ENCODE measurements at places on chromosomes 6 and 20. TPM values are rescaled to one million over a fixed set of nuclear protein-coding genes. Genes with fewer than 3 reads are reported as not detected.

Gene ZNF343
- total RNA-seq: 17.5 TPM

Gene ZNF217
- 49.3 TPM for total RNA-seq

DNA sequence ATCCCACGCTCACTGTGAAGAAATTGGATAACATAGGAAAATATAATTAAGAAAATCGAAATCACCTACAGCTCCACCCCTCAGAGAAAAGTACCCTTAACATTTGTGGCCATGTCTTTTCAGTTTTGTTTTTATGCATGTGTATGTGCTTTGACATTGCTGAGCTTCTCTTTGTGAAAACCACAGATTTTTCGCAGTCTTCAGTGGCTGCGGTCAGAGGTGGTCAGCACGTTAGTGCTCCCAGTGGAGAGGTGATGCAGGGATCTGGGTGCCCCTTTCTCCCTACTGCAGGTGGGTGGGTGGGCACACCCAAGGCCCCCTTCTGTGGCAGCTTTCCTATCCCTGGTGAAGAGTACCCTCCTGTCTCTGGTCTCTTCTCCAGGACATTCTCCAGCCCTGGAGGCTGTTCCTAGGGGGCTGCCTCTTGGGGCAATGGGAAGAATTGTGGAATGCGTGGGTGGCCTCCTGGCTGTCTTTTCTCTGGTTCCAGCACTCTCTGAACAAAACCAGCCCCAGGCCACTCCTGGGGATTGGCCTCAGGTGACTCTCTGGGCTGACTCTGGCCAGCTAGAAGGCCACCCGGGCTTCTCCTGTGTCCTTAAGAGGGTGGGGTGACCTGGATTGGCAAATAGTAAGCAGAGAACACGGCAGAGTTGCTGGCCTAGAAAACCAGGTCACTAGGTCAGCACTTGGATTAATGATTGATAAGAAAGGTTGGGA lies 49.8 kb upstream of the FANCE start:
- DNase-seq: no peak

DNA sequence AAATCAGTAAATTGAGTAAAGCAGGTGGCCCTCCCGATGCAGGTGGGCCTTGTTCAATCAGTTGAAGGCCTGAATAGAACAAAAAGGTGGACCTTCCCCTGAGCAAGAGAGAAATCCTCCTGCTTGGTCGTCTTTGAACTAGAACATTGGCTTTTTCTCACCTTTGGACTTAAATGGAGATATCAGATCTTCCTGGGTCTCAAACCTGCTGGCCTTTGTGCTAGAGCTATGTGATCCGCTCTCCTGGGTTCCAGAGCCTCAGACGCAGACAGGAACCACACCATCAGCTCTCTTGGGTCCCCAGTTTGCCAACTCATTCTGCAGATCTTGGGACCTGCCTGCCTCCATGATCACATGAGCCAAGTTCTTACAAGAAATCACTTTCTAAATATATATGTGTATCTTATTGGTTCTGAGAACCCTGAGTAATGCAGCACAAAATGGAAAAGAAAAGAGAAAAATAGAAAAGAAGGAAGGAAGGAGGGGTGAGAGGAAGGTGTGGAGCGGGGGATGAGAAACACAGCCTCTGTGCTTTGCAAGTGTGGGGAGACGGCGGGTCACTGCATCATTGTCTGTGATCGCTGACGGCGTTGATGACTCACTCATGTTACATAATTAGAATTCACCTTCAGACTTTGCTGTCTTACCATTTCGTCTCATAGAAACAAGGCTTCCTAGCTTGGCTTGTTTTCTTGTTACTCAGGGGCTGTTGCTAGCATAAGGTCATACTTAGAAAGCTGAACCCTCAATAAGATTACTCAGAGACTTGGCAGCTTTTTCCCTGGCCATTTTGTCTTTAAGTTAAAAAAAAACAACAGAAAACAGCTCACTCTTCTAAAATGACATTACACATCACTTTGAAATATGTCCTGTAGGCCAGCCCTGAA lies 85.7 kb upstream of the NEDD9 start:
- DNase-seq: peak; percentile 95

- DNase-seq: no peak
Measured at GRCh38 chr6:155399062-155399744, 56.4 kb downstream of the NOX3 start.

GRCh38 chr6:97215157-97215769 lies 67.8 kb downstream of the MMS22L start:
- peak; percentile 43 for DNase-seq

DNA sequence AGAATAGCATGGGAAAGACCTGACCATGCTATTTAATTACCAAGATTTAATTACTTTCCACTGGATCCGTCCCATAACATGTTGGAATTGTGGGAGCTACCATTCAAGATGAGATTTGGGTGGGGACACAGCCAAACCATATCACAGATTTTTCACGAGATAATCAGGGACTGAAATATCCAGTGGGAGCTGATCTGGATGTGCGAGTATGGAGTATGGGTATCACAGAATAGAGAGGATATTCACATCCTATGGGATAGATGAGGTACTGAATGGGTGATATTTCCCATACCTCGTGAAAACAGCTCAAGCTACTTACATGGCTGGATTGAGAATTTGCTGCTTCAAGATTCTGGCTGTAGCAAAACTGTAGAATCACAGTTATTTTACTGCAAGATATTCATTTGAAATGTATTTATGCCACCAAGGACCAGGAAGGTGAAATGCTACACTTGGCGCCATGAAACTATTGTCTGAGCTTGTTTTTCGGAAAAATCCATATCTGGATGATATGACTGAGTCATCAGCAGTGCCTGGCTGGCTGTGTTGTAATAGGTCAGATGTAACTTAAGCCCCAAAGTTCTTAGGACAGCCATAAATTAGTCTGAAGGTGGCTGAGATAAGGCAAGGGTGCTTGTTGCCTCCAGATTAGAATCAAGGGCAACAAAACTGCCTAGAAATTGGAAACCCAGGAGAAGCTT lies 29.8 kb downstream of the KCNS1 start:
- peak; percentile 76 for DNase-seq

- no peak for DNase-seq
Measured at GRCh38 chr20:33007376-33008335, at the start of gene BPIFB2. TSS of gene BPIFB2 (plus strand) at chr20:33007704. CDS start at chr20:33008575, 871 bp downstream.

- no peak for DNase-seq
Measured at GRCh38 chr6:137416376-137417109, 77.7 kb downstream of the OLIG3 start.
